SK-N-SH (cell line): ENCODE measurements at places on chromosomes 12 and 14. TPM values are rescaled to one million over a fixed set of nuclear protein-coding genes. Genes with fewer than 3 reads are reported as not detected.

DNA sequence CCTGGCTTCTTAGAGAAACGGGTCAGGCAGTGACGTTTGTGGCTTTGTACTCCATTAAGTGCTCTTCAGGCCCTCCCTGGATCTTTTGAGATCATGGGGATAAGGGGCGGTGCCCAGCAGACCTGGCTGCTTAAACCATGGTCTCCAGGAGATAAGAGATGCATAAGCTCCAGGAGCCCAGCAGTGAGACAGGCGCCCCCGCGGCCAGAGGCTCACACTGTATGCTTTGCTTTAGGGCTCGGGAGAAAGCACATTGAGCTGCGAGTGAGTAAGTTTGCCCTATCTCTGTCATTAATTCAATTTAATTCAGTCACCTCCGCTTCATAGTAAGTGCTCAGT lies 359.5 kb downstream of the CACNA1C start:
- DNase-seq, result peak; percentile 35

DNA sequence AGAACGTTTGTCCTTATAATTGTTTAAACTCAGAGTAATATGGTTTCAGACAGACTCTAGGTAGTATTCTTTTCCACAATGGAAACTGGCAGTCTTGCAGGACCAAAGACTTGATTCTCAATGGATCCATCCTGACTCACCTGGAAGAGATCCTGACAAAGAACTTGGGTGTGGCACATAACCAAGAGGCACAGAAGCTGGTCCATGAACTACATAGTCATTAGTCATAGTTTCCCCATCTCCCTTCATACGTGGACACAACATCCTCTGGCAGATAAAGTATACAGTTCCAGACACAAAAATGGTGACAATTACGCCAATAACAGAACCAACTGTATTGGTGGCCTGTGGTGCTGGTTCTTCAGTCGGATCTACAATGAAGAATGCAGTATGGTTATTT lies 55.8 kb downstream of the BCL2L14 start:
- no peak for DNase-seq

DNA sequence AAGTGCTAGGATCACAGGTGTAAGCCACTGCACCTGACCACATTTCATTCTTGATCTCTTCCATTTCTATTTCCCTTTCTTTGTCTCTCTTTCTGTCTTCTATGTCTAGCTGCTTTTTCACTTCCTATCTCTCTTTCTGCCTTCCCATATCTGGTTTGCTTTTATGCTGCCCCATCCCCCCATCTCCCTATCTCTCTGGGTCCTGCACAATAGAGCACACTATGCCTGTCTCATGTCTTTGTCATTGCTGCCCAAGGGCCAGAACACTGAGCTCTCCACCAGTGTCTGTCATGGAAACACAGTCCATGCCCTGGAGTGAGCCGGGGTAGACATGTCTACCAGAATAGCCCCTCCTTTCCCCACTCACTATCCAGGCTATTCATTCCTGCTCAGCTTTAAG lies 12.3 kb upstream of the RARG start:
- DNase-seq, result peak; percentile 56

GRCh38 chr12:126936181-126936851 lies 1330.7 kb upstream of the TMEM132C start:
- no peak for DNase-seq

GRCh38 chr12:123398550-123399254 lies 14.8 kb downstream of the KMT5A start:
- no peak for DNase-seq

DNA sequence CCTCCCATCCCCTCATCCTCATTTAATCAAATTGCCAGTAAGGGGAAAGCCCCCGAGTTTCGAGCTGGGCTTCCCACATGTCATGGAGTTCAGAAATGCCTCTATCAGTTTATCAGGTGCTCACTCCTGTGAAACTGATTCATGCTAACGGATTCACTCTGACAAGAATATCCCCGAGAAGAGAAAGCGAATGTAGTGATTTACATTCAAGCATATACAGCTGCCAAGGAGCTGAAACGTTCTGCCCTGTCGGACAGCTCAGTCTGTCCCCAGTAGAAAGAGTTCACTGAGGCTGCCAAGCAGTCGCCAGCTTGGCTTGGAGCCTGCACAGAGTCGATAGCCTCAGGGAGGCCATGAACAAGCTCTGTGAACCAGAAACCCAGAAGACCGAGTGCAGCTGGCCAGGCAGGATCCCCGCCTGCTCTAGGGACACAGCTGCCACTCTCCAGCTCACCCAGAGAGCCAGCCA lies 88.4 kb downstream of the TMCC3 start:
- peak; percentile 83 for DNase-seq

- DNase-seq, result no peak
These were observed 453.8 kb downstream of the TMEM121 start for GRCh38 chr14:105980224-105980623.

GRCh38 chr12:125331342-125332052 lies 266.3 kb downstream of the AACS start:
- no peak for DNase-seq

DNA sequence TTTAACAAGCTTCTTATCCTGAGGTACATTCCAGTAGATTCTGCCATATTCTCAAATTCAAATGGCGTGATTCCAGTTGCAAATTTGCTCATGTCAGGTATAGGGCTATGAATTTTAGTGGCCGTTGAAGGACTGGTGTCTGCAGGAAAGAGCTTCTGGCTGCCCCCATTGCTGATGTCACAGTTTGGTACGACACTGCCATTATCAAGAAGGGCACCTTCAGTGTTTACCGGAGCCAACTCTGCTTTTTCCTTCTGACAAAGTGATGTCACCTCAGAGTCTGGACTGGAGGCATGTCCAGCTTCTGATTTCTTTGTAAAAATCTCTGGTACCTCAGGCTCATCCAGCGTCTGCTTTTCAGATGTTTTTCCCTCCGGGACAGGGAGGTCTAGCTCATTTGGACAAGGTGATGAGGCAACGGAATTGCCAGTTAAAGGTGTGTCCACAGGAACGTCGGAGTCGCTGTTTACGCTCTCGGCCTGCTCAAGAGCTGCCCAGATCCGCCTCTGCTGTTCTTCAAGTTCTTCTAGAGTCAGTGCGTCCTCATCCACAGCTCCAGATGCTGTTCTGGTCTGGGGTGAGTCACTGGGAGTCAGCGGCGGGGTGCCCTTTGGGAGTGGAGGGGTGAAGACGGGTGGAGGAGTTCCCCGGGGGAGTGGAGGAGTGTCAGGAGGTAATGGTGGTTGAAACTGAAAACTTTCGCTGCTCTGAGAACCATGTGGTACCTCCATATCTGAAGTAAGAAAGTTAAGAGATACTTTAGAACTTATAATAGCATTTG lies 27.0 kb downstream of the ZCCHC8 start:
- no peak for DNase-seq

EGLN3 gene
- 0.31 and 0.76 TPM in 2 replicates for polyA plus RNA-seq

MUCL1 gene
- not detected in 2 replicates for polyA plus RNA-seq

HVCN1 gene
- 0.03 TPM in 2 replicates for polyA plus RNA-seq
